Activated T-helper 17 cell treated with anti-CD3 and anti-CD28 coated beads, Interleukin-2, amount 50 U/mL, for 72 hours (primary cell): ENCODE measurements at places on chromosomes 3 and 15.

DNA sequence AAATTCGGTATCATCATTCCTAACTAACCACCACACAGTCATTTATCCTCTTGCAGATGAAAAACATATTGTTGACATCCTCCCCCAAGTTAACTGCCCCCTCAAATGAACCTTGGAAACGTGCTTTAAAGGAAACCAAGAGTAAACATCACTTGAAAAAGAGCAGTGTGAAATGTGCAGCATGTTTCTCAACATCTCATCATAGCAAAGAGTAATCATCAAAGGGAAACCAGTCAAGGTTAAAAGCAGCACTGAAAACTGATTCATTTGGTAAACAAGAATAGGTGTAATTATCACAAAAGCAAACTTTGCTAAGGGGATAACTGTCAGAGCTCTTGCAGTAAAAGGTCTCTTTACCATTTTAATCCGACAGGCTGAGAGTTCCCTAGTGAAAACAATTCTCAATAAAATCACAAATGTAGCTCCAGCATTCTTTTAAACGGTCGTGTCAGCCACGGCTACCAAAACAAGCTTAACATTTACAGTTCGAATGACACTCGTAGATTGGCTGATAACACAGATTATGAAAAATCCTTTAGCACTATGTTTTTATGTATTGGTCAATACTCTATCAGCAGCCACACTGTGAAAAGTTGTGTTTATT, 461.0 kb downstream of the GBE1 start:
- ATAC-seq = no peak

- no peak for ATAC-seq
These were observed 49.5 kb downstream of the MCF2L2 start for GRCh38 chr3:183378951-183379350.

DNA sequence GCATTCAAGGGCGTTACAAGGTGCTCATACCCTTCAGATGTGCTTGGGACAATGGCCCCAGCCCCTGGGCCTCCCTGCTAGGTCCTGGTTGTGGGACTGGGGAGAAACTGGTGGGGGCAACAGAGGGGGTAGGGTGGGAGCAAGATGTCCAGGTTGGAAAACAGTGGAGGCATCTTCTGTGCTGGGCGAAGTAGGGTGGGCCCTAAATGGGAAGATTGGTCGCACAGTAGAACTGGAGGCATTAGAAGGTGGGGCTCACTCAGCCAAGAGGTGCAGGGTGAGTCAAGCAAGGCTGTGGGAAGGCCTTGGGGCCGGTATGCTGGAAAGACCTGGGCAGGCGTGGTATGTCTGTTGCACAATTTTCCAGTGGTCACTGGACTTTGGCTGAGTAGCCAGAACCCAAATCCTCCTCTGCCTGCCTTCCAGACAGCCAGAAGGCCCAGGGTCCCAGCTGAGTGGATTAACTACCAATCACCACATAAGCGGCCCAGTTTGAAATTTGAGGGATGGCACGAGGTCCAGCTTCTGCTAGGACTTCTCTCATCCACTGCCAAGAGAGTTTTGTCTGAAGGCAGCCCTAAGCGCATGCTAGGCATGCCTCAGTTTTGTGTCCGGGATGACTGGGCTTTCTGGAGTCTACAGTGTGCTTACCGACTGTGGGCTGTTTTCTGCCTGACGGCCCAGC, 74.5 kb downstream of the LSM3 start:
- ATAC-seq = no peak

DNA sequence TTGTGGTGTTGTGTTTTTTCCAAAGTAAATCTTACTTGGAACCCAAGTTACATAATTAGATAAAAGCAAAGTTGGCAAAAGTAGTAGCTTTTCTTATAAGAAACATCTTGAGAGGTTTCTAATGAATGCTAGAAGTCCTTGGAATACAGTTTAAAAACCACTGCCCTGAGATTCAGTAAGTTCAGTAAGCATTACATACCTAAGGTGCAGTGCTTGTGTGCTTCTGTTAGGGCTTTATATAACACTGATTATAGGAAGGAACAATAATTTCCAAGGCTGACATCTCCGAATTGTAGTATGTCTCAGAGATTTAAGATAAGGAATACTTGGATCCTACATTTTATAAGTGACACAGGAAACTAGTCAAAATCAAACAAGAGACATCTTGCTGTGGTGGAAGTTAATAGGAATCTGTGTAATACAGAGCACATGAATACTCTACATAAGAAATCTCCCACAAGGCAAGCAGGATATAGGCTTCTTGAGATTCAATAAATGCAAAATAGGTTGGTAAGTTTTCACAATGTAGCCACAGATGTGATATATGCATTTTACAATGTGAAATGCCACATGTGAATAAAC, 268.2 kb downstream of the LSAMP start:
- no peak for ATAC-seq
